Stimulated activated CD8-positive, alpha-beta memory T cell treated with anti-CD3 and anti-CD28 coated beads, Interleukin-4, amount 100 ng/mL, for 4 hours (primary cell): ENCODE measurements at places on chromosomes 4 and X.

DNA sequence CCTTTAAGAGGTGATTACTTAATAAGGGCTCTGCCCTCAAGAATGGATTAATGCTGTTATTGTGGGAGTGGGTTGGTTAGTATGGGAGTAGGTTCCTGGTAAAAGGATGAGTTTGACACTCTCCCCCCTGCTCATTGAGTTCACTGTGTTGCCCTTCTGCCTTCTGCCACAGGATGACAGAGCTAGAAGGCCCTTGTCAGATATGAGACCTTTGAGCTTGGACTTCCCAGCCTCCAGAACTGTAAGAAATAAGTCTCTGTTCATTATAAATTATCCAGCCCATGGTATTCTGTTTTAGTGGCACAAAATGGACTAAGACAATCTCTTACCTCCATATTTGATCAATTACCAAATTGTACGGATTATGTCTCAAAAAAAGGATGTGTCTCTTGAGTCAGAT lies 114.3 kb upstream of the NAP1L5 start:
- DNase-seq: no peak

GRCh38 chr4:2402941-2403340 lies 15.5 kb downstream of the ZFYVE28 start:
- no peak for DNase-seq

GRCh38 chrX:139823806-139824205 lies 109.0 kb downstream of the ATP11C start:
- DNase-seq: no peak

DNA sequence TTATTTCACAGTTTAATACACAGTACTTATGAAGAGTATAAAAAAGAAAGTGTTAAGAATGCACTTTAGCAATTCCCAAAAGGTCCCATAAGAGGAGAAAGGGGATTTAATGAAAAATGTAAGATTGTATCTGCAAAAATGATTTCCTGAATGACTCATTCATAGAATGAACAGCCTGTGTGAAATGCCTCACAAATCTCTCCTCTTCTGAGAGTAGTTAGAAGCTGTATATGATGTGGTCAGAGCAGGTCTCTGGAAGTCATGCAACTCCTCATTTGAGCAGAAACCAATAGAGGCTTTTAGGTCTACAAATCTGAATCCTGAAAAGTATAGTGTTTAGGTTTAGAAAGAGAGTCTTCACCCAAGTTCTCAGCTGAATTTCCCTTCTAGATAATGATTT lies 381.3 kb upstream of the INTU start:
- no peak for DNase-seq

DNA sequence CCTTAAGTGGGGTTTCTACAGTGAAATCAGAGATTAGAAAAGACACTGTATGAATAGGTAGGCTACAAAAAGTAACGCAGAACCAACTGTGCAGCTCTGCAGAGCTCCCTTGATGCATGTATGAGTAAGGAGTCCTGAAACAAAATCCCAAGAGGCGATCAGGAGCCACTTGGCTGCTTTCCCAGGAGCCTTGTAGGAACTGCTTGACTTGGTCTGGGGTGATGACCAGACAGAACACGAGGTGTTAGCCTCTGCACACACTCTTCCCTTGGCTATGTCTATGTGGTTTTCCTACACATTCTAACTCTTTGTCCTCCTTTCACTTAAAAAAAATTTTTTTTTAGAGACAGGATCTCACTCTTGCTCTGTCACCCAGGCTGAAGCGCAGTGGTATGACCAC lies 22.8 kb upstream of the AP1S2 start:
- no peak for DNase-seq

DNA sequence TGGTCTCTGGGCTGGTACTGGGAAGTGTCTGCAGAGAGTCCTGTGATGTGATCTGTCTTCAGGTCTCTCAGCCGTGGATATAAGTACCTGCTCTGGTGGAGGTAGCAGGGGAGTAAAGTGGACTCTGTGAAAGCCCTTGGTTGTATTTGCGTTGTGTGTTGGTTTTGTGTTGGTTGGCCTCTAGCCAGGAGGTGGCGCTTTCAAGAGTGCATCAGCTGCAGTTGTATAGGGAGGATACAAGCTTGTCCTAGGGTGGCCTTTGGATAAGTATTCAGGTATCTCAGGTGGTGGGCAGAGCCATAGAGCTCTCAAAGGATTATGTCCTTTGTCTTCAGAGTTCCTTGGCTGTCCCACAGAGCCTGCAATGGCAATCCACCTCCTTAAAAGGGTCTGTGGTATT lies 111.6 kb downstream of the MAGEB17 start:
- no peak for DNase-seq

- DNase-seq: no peak
Observed at GRCh38 chr4:156615066-156615531, 356.5 kb downstream of the PDGFC start.

- DNase-seq: no peak
Observed at GRCh38 chr4:5942947-5943346, 50.1 kb upstream of the CRMP1 start.

- DNase-seq: no peak
Observed at GRCh38 chrX:47530049-47530448, 31.0 kb upstream of the ARAF start.

- DNase-seq: no peak
Observed at GRCh38 chr4:1368421-1369090, 21.5 kb downstream of the UVSSA start.

GRCh38 chr4:39505581-39505980 lies 21.7 kb downstream of the UGDH start:
- no peak for DNase-seq

DNA sequence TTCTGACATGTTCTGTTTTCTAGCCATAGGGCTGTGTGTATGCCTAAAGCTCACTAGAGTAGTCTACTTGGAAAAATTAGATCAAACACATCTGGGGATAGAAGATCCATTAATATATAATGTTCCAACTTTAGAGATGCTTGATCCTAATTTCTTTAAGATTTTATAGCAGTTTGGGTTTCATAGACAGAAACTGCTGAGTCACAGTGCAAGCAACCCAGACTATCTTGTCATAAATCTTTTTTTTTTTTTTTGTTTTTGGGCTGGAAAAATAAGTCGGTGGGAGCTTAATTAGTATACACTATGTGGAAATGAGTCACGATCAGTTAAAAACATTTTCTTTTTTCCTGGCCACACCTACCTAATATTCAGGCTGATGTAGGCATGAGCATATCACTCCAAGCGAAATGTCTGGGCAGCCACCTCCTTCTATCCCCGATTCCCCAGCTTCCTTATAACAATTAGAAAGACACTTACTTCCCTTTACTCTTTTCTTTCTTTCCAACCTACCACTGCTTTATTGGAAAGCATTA lies 58.2 kb upstream of the CASK start:
- no peak for DNase-seq

- DNase-seq: no peak
Observed at GRCh38 chrX:153366878-153367538, 33.1 kb downstream of the ZNF275 start.

- DNase-seq: no peak
Observed at GRCh38 chr4:63556332-63556731, 852.9 kb downstream of the TECRL start.

DNA sequence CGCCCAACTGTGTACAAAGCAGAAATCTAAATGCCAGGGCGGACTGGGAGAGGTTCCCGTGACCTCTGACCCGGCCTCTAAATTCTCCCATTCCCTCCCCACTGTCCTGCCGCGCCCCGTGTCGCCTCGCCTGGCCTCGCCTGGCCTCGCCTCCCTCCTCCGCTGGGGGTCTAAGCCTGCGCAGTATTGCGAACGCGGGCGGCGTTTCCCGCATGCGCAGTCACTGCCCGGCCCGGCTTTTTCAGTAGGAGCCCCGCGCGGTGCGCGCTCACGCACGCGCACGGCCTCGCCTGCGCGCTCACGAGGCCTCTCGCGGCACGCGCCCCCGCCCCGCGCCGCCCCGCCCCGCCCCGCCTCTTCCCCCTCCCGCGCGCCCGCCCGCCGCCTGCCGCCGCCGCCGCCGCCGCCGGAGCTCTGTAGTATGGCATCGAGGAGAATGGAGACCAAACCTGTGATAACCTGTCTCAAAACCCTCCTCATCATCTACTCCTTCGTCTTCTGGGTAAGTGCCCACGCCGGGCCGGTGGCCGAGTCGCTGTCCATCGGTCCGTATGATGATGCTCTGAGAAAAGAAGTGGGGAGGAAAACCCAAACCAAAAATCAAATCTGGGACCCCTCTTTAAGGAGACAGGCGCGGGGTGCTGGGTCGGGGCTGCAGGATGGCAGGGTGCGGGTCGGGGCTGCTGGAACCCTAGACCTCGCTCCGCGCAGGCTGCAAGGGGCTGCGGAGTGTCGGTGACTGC lies at the start of gene TSPAN7:
TSS of gene TSPAN7 (plus strand) at position 417 of the 743 bp plus-strand sequence. CDS start at position 422, 5 bp downstream.
- peak; percentile 57 for DNase-seq

DNA sequence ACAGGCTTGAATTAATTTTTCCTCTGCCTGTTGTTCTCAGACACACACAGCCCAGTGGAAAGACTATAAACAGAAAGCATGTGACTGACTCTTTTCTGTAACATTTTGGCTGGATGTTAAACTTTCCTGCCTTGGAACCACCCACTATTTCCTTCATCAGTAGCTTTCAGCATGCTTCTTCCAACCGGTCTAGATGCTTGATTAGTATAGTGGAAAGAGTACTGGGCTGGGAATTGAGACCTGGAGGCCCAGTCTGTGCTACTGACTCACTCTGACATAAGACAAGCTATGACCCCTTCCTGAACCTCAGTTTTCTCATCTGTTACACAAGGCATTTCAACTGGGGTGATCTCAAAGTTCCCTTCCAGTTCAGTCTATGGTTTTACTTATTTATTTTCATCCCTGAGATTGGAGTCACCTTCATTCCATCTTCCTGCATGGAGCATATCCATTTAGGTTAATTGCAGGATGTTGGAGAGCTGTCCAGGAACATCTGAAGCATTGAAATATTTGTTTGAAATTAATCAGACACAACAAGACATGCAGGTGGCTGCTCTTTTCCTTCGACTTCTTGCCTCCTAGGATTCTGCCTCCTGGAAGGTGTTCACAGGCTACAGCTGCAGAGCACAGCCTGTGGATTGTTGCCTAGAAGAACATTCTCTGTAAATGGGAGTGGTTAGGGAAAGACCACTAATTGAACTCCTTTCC lies 173.4 kb downstream of the RTL9 start:
- DNase-seq: no peak
